ENCODE measurements at places on chromosomes 6 and 20.

- DNase-seq = no peak
Measured at GRCh38 chr6:15152700-15153099, 93.2 kb upstream of the JARID2 start.

DNA sequence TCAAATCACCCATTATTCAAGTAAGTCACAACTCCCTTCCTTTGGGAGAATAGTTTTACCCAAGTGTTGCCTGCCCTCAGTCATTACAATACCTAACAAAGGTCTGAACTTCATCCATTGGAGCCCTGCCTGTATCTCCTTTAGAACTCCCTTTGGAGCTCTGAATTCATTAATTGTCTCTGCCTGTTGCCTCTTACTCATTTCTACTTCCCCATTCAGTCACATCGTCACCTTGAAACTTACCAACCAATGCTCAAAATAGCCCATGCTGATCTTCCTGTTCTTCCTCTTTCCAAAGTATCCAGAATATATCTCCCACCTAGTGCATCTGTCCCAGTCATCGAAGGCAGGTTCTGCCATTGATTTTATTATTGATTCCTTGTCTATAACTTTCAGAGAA is 120.7 kb upstream of the ADGRF1 start:
- DNase-seq = peak; percentile 83

GRCh38 chr20:9409352-9409751 is 105.0 kb upstream of the LAMP5 start:
- no peak for DNase-seq

GRCh38 chr20:62059401-62059800 is 6.3 kb downstream of the TAF4 start:
- DNase-seq = no peak

GRCh38 chr6:46509981-46510510 is 18.8 kb upstream of the RCAN2 start:
- DNase-seq = no peak

GRCh38 chr20:20630551-20630950 is 81.9 kb downstream of the RALGAPA2 start:
- no peak for DNase-seq

DNA sequence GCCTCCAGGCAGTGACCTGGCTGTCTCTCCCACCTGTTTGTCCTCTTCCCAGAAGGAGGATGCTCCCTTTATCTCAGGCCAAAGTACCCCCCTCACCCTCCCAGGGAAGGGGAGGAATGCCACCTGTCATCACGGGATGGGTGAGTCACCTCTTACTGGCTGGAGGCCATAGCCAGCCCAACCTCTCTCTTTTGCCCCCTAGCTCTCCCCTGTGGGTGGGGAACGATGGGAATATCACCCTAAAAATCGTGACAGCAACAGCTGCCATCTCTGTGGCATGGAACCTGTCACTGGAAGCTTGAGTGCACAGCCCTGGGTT is 137.5 kb upstream of the PTPN1 start:
- DNase-seq = no peak

- no peak for DNase-seq
Measured at GRCh38 chr6:169139179-169139971, 114.3 kb downstream of the THBS2 start.

- no peak for DNase-seq
Measured at GRCh38 chr20:51930775-51931174, 128.5 kb upstream of the SALL4 start.

DNA sequence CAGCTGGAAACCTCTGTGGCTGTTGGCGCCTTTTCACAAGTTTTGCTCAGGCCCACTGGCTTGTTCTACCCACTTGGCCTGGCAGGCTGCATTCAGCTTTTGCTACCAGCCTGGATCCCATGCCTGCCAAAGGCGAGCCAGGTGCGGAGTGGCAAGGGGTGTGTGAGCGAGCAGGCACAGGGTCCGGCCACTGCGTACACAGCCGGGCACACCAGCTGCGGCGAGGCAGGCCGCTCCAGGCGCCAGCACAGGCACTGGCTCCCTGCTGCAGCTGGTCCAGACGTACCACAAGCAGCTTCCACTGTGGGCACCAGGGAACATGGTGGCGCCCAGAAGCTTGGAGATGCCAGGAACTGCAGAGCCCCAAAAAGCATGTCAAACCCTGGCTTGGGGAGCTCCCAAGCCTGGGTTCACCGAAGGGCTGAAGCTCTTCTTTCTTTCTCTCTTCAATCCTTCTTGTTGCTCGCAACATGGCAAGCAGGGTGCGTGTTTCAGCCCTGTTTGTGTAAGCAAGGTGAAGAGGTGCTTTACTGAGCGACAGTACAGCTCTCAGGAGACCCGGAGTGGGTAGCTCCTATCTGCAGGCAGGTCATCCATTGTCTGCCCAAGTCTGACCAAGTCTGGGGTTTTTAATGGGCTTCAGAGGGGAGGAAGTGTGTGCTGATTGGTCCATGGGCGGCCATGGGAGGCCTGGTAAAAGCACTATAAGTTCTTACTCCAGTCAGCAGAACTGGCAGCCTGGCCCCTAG is 32.6 kb upstream of the GRM4 start:
- DNase-seq = no peak

GRCh38 chr6:139649128-139649527 is 274.7 kb upstream of the CITED2 start:
- DNase-seq = no peak

- no peak for DNase-seq
Measured at GRCh38 chr6:53518862-53519261, 26.0 kb downstream of the GCLC start.

GRCh38 chr20:63429992-63430391 is 42.5 kb downstream of the KCNQ2 start:
- no peak for DNase-seq
